ENCODE measurements at places on chromosomes 16 and 17.

GRCh38 chr17:60107526-60108257 is 29.0 kb upstream of the HEATR6 start:
- DNase-seq = no peak

- no peak for DNase-seq
Measured at GRCh38 chr17:65743308-65743655, 181.8 kb upstream of the AXIN2 start.

- DNase-seq = no peak
Measured at GRCh38 chr16:50025537-50025931, 509 bp downstream of the CNEP1R1 start.

GRCh38 chr17:39955726-39956225 is 7.0 kb upstream of the GSDMA start:
- DNase-seq = no peak

- no peak for DNase-seq
Measured at GRCh38 chr17:74599023-74599399, 6.9 kb upstream of the CD300LD start.

- DNase-seq = no peak
Measured at GRCh38 chr17:75685499-75685898, 18.4 kb downstream of the SAP30BP start.

GRCh38 chr17:32584792-32585191 is 98.0 kb downstream of the CDK5R1 start:
- DNase-seq = no peak

DNA sequence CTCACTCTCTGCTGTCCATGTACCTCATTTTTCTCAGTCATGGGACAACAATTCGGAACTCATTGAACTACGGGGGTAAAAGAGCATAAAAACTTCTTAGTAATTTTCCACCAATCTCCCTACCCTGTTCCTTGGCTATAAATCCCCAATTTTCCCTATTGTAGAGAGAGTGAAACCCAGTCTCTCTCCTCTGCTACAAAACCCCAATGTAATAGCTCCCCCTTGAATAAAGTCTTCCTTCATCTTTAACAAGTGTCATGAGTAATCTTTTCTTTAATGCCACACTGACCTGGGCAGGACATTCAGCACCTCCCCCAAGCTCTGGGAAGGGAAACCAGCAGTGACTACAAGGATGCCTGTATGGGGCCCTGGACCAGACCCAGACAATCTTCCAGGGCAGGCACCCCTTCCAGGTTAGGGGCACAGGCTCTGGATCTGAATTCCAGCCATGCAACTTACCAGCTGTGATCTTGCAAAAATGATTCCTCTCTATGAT is 10.2 kb upstream of the EIF1 start:
- DNase-seq = no peak

- DNase-seq = no peak
Measured at GRCh38 chr16:87800497-87800896, 34.7 kb upstream of the KLHDC4 start.

DNA sequence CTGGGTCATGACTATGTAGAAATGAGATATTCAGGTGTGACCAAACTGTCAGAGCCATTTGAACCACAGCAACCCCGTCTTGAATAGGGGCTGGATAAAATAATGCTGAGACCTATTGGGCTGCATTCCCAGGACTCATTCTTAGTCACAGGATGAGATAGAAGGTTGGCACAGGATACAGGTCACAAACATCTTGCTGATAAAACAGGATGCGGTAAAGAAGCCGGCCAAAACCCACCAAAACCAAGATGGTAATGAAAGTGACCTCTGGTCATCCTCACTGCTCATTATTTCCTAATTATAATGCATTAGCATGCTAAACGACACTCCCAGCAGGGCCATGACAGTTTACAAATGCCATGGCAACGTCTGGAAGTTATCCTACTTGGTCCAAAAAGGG is 545.5 kb downstream of the TMEM114 start:
- no peak for DNase-seq

- no peak for DNase-seq
Measured at GRCh38 chr16:87254296-87254695, 62.9 kb downstream of the C16orf95 start.

DNA sequence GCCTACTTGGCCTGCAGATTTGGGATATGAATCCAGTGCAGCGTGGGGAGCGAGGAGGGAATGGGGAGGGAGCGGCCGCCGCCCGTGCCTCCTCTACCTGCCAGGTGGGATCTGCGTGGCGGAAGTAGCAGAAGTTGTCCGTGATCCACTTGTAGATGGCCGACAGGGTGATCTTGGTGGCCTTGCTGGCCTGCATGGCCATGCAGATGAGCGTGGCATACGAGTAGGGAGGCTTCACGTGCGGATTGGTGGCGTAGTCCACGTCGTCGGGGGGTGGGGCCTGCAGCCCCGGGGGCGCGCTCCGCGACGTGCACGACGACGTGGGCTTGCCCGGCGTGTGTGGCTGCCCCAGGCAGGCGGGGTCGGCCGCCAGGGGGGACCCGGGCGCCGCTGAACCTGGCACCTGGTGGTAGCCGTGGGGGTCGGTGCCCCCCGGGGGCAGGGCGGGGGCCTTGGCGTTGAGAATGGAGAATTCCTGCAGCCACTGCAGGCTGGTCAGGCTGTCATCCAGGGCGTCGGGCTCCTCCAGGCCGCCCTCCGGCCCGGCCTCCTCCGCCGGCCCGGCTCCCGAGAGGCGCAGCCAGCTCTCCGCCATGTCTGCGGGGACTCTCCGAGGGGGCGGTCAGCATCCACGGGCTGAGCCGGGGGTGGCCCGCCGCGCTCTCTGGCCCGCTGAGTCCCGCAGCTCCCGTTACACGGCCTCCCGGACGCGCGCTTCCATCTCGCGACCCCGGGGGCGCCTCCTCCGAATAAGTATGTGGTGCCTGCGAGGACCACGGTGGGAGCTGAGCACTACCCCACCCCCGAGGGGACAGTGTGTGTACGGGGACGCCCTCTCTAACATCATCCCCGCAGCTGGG is 1.0 kb downstream of the FOXJ1 start:
- no peak for DNase-seq

- no peak for DNase-seq
Measured at GRCh38 chr17:80636361-80637018, 91.9 kb downstream of the RPTOR start.

- DNase-seq = no peak
Measured at GRCh38 chr17:51154176-51154575, 817 bp downstream of the NME1 start.

- DNase-seq = peak; percentile 60
Measured at GRCh38 chr16:53159781-53160436, 105.1 kb downstream of the CHD9 start.

DNA sequence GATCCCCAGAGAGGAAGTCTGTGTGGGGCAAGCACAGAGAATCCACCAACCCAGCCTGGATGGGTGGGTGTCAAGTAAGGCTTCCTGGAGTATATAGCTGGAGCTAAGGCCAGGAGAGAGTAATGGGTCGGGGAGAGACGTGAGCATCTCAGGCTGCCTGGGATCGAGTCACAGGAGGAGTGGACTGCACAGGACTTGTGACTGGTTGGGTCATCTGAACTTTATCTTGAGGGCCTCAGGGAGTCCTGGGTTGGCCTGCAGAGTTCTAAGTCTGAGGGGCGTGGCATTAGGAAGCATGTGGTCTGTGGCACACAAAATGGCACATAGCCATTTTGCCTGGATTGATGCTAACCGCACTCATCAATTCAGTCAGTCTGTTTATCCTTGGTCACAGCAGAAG is 1.5 kb downstream of the PLA2G15 start:
- DNase-seq = no peak

GRCh38 chr17:77618173-77618572 is 340.3 kb upstream of the TNRC6C start:
- DNase-seq = peak; percentile 85

- no peak for DNase-seq
Measured at GRCh38 chr17:32833076-32833475, 43.8 kb downstream of the MYO1D start.

DNA sequence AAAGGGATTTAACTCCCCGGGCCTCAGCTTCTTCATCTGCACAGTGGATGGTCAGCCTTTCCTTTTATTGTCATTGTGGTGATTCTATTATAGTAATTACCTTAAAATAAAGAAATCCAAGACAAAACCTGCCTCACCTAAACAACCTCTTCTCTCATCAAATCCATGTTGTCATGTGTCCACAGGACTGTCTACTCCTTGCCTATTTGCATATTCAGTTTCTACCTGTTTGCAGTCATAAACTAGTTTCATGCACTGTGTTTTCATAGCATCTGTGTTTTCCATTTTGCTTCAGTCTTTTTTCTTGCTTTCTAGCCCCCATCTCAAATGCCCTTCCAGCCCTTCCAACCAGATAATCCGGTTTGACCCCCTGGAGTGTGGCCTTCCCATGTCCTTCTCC is 44.3 kb upstream of the CPNE2 start:
- DNase-seq = no peak

DNA sequence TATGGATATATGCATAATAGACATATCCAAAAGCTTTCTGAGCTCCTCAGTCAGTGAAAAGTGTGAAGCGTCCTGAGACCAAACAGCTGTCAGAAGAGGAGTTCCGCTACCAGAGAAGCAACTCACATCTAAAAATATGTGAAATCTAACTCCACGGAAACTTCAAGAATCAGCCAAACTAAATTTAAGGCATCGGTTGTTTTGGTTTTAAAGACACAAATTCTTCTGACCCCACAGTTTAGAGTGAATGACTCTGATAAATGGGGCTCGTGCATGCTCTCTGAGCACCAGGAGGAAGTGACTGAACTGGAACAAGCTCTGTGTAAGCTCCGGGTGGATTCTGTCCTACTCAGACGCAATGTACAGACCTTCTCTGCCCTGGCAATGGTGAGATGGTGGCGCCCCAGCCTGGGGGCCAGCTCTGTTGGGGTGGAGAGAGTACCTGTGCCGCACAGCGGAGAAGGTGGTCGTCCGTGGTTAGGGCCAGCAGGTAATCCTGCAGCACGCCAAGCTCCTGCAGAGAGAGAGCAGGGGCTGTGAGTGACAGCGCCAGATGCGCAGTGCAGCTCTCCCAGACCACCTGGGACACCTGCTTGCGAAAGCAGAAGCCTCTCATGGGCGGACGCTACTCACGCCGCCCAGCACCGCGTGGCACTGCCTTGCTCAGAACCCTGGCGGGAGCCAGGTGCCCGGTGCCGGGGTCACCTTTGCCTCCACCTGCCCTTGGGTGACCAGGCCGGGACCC is 44.4 kb upstream of the ATP2A3 start:
- DNase-seq = no peak

GRCh38 chr16:7209598-7209997 is 123.0 kb upstream of the RBFOX1 start:
- DNase-seq = no peak

DNA sequence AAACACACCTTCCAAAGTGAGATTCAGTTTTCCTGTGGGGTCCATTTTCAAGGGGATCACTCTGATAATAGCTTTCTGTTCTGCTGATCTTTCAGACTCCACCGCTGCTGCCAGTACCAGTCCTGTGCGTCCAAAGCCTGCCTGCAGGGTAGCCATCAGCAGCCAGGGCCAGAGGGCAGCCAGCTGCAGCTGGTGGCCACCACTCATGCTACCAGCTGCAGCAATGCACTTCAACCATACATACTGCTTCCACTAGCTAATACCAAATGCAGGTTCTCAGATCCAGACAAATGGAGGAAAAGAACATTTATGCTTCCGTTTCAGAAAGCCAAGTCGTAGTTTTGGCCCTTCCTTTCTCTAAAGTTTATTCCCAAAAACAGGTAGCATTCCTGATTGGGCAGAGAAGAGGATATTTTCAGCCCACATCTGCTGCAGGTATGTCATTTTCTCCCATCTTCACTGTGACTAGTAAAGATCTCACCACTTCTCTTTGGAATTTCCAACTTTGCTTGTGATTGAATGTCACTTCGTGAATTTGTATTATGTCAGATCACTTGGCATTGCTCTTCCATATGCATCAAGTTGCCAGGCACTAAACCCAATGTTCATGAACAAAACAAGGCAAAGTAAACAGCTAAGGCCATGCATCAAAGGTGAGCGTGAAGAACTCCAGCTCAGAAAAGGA is 1.8 kb downstream of the RNF43 start:
- no peak for DNase-seq

DNA sequence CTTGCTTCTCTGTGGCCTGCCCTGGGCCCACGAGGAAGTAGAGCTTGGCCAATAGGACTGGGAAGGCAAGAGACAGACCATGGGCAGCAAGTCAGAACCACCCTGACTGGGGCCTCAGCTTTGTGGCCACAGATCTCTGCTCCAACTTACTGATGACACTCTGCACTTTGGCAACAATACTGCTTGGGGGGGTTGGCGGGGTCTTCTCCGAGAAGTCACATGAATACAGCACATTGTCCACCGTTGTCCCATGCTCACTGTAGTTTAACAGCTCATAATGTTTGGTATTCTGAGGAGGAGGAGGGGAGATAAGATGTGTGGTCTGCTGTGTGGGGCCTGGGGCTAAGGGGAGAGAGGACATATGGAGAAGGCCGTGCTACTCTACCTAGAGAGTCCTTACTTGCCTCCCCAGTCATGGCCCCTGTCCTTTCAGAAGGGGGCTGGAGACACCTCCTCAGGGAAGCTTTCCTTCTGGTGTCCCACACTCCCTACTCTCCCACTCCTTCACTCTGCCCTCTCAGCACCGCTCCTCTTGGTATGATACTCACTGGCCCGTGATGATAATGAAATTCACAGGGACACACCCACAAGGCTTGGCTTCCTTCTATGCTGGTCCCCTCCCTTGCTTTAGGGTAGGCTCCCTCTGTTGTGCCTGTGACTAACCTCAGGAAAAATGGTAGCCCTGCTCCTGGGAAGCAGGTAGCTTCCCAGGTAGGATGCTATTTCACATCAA is 4.0 kb upstream of the DHRS13 start:
- DNase-seq = no peak

- no peak for DNase-seq
Measured at GRCh38 chr16:65196420-65197075, 74.7 kb upstream of the CDH11 start.

GRCh38 chr16:84683691-84684591 is 15.9 kb upstream of the USP10 start:
- no peak for DNase-seq

- no peak for DNase-seq
Measured at GRCh38 chr17:49691086-49691676, 13.3 kb upstream of the SPOP start.

- DNase-seq = no peak
Measured at GRCh38 chr16:22663389-22664064, 150.4 kb upstream of the HS3ST2 start.

DNA sequence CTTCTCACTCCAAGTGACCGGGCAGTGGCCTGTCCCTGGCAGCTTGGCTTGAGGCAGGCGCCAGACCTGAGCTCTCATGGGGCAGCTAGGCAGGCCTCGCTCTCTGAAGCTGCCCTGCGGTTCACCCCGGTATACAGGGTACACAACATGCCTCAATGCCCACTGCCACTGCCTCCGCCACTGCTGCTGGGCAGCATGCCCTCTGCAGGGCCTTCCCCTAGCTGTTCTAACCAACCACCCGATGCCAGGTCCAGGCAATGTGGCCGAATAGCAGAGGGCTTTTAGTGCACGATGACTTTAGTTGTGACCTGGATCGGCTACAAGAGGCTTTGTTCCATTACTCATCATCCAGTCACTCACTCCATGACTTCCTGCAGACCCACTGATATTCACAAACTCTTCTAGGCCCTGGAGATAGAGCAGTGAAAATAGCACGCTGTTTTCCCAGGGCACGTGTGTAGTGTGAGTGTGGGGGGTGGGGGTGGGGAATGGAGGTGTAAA is 19.7 kb downstream of the CDC42EP4 start:
- no peak for DNase-seq
